Chondrocyte (in vitro differentiated cells): ENCODE measurements at places on chromosomes 16 and 17. TPM values are rescaled to one million over a fixed set of nuclear protein-coding genes. Genes with fewer than 3 reads are reported as not detected.

The KCNJ12 gene
- total RNA-seq = 2.2 to 2.8 TPM (median 2.5 TPM) in 3 replicates

The SULT1A3 gene
- 14.1 to 16.6 TPM (median 14.7 TPM) in 3 replicates for total RNA-seq

The BAHCC1 gene
- total RNA-seq = 20.6 to 32.3 TPM (median 22.7 TPM) in 3 replicates

The MARVELD3 gene
- total RNA-seq = 0.39 to 2.4 TPM (median 2.1 TPM) in 3 replicates

The CDK3 gene
- total RNA-seq = 6.3 to 7.1 TPM (median 6.7 TPM) in 3 replicates

The PLD6 gene
- 0.55 to 0.68 TPM (median 0.64 TPM) in 3 replicates for total RNA-seq

The KDM8 gene
- 4.4 to 9.3 TPM (median 5.6 TPM) in 3 replicates for total RNA-seq

The CCL3 gene
- total RNA-seq = not detected in 3 replicates

The SDK2 gene
- 15.8 to 38.5 TPM (median 16.2 TPM) in 3 replicates for total RNA-seq

The RHBDL1 gene
- total RNA-seq = 1.9 to 3.5 TPM (median 3.0 TPM) in 3 replicates

The KRT32 gene
- not detected in 3 replicates for total RNA-seq

The PLA2G10 gene
- not detected in 3 replicates for total RNA-seq

The TBL3 gene
- 20.9 to 40.1 TPM (median 21.6 TPM) in 3 replicates for total RNA-seq

The IL34 gene
- 13.0 to 25.0 TPM (median 20.8 TPM) in 3 replicates for total RNA-seq

The KRT31 gene
- not detected in 3 replicates for total RNA-seq

The STX1B gene
- 1.4 to 4.0 TPM (median 1.7 TPM) in 3 replicates for total RNA-seq

The RNF213 gene
- total RNA-seq = 72.5 to 104 TPM (median 73.2 TPM) in 3 replicates

The TSNAXIP1 gene
- total RNA-seq = 1.8 to 3.1 TPM (median 2.3 TPM) in 3 replicates

The HLF gene
- 0.18 to 0.47 TPM (median 0.27 TPM) in 3 replicates for total RNA-seq

The PHKB gene
- total RNA-seq = 55.6 to 70.7 TPM (median 57.7 TPM) in 3 replicates

The CIAO2B gene
- 55.9 to 64.9 TPM (median 61.3 TPM) in 3 replicates for total RNA-seq

The CACNG4 gene
- total RNA-seq = 2.9 to 6.9 TPM (median 3.2 TPM) in 3 replicates

The DNASE1L2 gene
- 0.97 to 1.6 TPM (median 1.2 TPM) in 3 replicates for total RNA-seq

The GPR139 gene
- total RNA-seq = not detected in 3 replicates

The HSD17B2 gene
- not detected in 3 replicates for total RNA-seq

The CD300E gene
- total RNA-seq = not detected in 3 replicates

The CENPX gene
- total RNA-seq = 18.1 to 25.1 TPM (median 19.2 TPM) in 3 replicates

The GDPD3 gene
- 1.9 to 3.2 TPM (median 2.2 TPM) in 3 replicates for total RNA-seq

The OTOP3 gene
- not detected in 3 replicates for total RNA-seq

The SLC6A2 gene
- total RNA-seq = not detected in 3 replicates
